ENCODE measurements at places on chromosomes 12 and 14.

DNA sequence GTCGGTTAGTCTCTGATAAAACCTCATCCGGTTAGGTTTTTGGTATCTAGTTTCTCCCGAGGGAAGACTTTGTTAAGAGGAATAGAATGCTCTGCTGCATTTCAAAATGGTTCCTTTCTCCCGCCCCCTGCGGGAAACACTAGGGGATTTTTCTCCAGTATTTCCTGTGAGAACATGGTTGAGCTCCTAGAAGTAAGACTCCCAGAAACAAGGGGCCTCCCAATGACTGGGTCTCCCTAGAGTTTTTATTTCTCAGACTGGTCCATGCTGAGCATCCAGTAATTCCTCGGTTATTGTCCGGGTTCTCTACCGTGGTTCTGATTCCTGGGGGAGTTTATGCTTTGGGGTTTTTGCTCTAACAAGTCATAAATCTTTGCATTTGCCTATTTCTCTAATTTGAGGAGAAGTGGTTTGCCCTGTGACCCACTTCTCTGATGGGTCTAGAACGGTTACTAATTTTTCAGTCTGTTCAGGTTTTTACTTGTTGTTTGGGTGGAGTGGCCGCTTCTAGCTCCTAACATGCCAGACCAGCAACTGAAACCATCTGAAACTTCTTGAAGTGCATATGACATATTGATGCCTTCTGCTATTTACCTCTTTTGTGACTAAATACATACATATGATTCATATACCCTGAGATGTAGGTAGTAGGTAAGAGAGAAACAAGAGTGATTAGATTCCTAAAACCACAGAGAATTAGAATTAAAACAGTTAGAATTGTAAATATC, 25.1 kb downstream of the TESPA1 start:
- no peak for DNase-seq

DNA sequence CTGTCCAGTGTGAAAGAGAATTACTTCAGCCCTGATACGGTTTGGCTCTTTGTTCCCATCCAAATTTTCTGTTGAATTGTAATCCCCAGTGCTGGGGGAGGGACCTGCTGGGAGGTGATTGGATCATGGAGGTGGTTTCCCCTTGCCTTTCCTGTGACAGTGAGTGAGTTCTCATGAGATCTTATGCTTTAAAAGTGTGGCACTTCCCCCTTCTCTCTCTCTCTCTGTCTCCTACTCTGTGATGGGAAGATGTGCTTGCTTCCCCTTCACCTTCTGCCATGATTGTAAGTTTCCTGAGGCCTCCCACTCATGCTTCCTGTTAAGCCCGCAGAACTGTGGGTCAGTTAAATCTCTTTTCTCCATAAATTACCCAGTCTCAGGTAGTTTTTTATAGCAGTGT, 5.5 kb upstream of the SLC15A5 start:
- no peak for DNase-seq

DNA sequence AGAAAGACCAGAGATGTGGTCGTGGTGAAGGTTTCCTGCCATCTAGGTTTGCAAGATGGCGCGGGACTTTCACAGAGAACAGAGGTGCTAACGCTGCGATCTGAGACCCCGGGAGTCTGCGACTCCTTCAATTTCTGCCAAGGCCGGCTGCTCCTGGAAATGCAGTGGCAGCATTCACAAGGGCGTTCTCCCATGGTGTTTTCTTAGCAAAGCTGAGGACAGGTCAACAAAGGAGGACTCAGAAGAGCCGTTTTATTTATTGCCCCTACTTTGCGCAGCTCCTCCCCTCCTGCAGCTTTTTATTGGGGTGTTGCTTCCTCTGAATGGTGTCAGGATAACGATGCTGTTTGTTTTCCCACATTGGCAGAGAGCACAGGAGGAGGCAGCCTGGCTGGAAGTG, 86.3 kb downstream of the TMEM132C start:
- DNase-seq = no peak

GRCh38 chr12:50581226-50582184, 76.7 kb downstream of the DIP2B start:
- DNase-seq = no peak

DNA sequence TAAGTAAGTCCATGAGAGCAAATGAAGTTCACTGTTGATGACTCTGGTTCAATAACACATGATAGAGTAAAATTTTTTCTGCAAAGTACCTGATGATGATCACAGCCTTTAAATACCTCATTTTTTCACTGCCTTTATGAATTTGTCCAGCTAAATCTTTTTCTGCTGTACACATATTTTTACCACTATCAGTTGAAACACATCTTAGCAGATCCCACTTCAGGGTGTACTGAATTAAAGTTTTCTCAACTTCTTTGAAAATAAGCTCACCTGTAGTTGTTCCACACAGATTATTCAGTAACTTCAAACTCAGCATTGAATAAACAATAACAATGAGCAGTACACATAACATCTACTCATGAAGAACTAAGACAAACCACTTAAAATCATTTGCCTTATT, 385.9 kb downstream of the NELL2 start:
- no peak for DNase-seq

- DNase-seq = no peak
Observed at GRCh38 chr14:90354551-90355298, 23.0 kb upstream of the NRDE2 start.

- no peak for DNase-seq
Observed at GRCh38 chr14:76776428-76777251, 15.4 kb downstream of the VASH1 start.

DNA sequence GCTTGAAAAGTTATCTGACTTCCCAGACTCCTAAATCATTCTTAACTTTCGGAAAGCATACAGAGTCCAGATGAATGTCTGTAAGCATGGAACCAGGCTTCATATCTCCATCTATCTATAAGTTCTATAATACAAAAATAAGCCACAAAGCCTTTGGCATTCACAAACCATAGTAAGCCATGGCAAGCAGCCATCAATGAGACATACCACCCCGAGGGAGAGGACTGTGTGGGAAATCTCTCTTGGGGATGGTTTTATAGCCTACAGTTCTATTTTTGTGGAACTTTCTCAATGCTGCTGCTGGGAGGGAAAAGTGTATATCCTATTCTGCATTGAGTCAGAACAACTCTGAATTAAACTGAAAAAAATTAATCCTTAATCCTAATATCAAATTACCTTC, 20.4 kb downstream of the EGLN3 start:
- DNase-seq = no peak

DNA sequence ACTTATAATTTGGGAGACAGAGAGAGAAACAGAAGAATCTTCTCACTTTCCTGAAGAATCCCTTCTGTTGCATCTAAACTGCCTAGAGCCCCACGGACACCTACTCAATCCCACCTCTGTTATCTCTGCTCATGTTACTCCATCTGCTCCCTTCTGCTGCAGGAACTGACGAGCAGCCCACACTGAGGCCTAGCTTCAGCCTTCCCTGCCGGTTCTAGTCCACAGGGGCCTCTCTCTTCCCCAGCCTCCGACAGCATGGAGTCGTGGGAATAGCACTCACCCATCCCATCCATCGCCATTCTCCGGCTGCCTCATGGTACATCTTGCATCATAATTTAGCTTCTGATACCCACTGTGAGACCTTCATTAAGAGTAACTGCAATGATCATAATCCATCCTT, 4.0 kb downstream of the RAB15 start:
- DNase-seq = no peak

DNA sequence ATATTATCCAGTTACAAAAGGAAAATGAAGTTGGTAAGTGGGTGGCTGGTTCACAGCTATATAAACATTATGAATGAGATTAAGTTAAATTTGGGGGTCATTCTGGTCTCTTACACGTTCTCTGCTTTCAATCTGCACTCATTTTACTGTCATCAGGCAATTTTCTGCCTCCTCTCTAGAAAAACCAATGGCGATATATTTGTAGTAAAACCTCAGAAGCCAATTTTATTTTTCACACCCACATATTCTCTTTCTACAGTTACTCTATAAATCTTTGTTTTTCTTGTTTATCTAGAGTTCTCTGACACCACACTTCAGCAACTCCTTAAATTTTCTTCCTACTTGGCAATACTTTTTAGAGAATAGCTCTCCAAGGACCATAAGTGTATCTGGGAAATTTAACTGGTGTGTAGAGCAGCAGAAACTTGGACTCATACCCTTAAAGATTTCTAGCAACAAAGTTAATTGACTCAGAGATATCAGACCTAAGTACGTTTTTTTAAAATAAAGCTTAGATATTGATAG, 926.9 kb downstream of the TMTC2 start:
- DNase-seq = no peak

GRCh38 chr12:105069936-105070702, 14.1 kb downstream of the ALDH1L2 start:
- no peak for DNase-seq

Data from stimulated activated CD4-positive, alpha-beta T cell treated with anti-CD3 and anti-CD28 coated beads, Interleukin-1b, Interleukin-23, amount 100 ng/mL, for 4 hours (primary cell).